NCI-H446 treated with DMSO at 0.1 percent for 48 hours (cell line): ENCODE measurements at places on chromosomes 6 and 20.

DNA sequence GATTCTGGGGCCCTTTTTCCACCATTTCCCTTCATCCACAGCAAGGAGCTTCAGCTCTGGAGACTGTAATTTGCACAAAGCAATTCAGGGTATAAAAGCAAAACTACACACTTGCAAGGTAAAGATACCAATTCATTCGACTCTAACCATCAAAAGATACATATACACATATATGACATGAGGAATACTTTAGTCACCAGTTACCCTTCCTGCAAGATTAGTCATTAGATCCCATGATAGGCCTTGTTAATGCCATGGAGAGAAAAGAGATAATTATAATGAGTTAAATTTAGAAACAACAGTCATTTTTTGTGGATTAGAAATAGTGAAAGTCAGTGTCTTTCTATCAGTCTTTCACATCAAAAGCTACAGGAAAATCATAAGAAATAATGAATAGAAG is 204.2 kb downstream of the KCNQ5 start:
- DNase-seq = no peak

DNA sequence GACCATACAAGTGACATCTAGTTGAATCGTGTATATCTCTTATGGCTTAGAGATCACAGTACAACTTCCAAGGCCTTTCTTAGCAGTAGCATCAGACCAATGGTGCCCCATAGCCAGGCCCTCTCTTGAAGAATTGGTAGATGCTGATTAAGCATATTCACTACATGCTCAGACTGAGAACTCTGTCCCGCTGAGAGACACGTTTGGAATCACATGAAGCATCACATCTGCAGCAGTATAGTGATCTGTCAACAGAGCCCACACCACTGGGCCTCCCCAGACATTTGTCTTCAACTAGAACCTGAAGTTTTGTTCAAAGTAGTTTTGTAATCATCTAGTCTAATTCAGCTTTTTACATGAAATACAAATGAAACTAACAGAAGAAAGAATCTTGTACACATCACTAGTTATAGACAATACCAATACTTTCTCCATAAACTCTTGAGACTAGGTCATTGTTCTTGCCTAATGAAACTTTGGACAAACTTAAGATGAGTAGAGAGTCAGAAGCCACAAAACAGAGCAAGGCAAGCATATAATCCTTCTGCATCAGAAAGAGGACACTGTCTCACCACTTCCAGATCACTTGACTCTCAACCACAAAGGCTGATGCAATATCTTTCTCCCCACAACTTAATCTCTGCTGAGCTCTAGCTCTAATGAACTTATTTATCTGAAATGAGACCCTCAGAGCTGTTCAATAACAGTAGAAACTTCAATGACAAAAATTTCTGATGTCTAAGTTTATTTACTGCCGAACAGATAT is 182.7 kb downstream of the TBX18 start:
- DNase-seq = no peak

- no peak for DNase-seq
Observed at GRCh38 chr6:17002123-17002522, 99.7 kb upstream of the STMND1 start.

- DNase-seq = no peak
Observed at GRCh38 chr6:157434349-157435033, 53.5 kb downstream of the ZDHHC14 start.

DNA sequence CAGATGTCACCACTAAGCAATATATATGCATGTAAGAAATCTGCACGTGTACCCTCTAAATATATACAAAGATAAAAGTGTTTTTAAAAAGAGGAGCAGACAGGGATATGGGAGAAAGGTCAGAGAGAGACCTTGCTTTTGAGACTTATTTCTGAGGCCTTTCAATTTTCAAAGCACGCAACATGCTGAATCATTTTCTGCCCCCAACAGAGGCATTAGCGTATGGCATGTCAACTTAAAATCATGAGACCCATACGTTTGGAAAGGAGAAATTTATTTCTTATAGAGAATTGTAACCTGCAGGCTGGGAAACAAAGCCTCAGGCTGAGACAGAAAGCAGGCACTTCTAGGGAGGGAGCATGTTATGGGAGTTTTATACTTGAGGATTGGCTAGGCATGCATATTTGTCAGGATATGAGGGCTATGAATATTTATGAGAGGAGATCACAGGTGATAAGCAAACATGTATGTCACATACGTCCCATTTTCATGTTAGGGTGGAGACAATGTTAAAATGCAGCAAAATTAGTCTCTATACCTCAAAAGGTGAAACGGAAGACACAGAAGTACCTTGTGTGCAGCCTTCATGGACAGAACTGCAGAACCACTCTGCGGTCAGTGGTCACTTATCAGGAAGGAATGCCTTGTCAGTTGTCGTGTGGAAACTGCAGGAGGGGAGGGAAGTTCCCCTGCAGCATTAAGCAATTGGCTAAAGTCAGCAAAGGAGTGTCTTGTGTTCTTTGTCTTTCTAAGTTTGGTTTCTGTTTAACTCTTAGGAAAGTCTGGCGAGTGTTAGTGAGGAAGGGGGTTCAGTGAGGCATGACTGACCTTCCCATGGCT is 6.3 kb upstream of the GABRR2 start:
- no peak for DNase-seq
